Activated CD4-positive, alpha-beta T cell treated with anti-CD3 and anti-CD28 coated beads, Interleukin-2, amount 10 ng/mL, durations not matched to agents 24 days and 14 days (primary cell): ENCODE measurements at places on chromosomes 2 and 18.

DNA sequence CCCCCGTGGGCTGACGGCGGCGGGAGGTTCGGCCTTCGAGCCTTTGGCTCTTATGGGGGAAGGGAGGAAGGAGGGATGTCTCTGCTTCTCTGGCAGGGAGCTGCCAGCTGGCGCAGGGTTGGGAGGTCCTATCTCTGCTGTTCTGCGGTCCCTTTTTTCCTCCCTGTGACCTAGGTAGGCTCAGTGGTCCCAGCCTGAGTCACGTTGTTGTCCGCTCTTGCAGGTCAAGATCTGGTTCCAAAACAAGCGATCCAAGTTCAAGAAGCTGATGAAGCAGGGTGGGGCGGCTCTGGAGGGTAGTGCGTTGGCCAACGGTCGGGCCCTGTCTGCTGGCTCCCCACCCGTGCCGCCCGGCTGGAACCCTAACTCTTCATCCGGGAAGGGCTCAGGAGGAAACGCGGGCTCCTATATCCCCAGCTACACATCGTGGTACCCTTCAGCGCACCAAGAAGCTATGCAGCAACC lies 2.5 kb downstream of the DLX1 start:
- DNase-seq = peak; percentile 66

DNA sequence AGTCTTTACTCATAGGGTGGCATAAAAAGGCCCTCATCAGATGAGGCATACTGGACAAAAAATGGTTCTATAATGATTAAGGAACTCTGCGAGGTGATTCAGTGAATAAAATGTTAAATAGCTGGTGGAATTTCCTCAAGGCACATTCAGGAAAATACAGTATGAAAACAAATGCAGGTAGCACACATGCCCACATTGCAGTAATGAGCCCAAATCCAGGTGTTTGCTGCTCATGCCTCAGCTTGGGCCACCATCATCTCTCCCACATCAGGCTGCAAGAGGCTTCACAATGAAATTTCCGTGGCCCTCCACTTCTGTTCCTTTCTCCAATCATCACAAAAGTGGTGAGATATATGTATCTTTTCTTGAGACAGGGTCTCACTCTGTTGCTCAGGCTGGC lies 298.3 kb downstream of the NBAS start:
- no peak for DNase-seq

DNA sequence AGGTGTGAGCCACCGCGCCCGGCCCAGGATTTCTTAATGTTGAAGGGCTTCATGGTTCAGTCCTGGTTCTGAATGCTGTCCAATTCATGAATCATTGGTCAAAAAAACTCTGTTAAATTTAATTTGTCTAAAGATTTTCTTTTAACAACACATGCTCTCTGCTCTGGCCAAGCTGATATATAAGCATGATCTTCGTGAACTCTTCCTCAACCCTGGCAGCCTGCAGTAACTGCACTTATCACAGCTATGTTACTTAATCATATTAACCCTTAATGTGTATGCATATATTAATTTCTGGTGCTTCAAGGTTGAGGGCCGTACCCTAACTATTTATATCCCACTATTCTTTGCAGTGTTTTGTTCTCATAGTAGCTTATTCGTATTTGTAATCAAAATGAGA lies 29.4 kb upstream of the FRZB start:
- DNase-seq = no peak

- peak; percentile 88 for DNase-seq
These were observed 85.2 kb upstream of the NDUFV2 start for GRCh38 chr18:9017167-9017904.
